ENCODE measurements at places on chromosomes 12 and 14.

DNA sequence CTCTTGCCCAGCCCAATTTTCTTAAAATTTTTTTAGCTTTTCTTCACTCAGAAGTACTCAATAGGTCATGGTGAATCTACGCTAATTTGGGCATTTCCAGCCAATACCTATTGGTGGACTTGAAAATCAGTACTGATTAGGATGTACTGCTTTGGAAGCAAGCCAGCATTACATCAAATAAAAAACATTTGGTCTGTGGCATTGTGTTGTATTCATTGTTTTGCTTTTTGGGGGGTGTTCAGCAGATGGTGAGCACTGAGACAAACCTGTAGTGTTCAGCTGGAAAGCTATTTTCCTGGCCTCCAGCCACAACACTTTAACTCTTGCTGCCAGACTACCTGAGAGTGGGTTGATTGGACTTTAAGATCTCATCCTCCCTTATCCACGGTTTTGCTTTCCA is 4.0 kb downstream of the MAPKAPK5 start:
- no peak for DNase-seq

DNA sequence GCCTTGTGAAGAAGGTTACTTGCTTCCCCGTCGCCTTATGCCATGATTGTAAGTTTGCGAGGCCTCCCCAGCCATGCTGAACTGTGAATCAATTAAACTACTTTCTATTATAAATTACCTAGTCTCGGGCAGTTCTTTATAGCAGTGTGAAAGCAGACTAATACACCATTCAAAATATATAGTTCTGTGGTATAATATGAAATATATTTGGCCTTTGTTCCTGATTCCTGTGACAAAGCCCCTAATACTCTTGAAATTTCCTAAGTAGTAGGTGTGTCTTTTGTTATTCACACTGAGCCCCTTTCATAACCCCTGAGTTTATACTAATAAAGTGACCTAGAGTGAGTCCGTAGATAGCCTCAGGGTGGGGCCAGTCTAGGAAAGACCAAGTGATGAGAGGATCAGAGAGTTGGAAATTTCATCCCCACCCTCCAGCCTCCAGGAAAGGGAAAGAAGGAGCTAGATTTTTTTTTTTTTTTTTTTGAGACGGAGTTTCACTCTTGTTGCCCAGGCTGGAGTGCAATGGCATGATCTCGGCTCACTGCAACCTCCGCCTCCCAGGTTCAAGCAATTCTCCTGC is 19.4 kb upstream of the STRN3 start:
- no peak for DNase-seq

DNA sequence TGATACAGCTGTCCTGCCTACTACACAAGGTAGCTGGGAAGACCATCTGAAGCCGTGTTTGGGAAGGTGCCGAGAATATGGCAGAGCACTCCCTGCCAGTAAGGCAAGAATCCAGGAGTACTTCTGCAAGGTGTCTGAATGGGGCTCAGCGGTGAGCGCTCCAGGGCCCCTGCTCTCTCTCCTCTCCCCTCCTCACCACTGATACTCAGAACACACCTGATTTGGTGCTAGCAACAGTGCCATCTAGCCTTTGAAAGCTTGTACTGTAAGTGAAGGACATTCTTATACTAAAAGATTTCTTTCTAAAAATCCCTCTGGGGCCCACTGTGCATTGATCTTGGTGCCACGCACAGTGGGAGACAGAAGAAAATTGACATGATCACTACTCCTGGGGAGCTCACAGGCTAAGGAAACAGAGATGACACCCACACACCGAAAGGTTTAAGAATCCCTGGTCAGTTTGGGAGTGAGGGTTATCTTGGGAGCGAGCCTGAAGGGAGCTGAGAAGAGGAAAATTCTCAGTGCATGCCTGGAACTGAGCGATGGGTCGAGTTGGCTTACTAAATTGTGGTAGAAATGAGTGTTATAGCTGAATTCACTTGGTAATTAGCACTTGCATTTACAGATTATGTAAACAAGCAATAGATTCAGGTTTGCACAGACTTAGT is 216.9 kb downstream of the NTF3 start:
- peak; percentile 87 for DNase-seq

DNA sequence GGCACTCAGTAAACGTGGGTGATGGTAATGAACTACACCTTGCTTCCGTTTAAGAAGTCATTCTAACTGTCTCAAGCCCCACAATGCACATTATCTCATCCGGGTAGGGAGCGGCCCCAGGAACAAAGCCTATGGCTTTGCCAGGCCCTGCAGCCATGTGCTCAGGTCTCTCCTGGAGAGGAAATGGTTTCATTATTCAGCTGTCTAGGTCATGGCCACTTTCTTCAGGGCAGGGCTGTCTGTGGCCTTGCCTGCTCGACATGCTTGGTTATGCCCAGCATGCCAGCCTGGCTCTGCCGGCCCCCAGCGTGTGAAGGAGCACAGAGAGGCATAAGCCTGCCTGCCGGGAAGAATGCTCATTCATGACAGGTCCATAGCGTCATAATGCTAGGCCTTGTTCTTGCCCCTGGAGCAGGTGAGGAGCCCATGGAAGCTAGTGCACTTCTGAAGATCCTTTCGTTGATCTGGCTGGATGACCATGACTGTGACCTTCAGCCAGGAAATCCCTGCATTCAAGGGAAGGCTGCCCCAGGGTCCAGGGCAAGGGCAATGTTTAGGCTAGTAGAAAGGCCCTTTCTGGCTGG is 26.3 kb upstream of the FOS start:
- DNase-seq: no peak

- no peak for DNase-seq
Observed at GRCh38 chr12:72716221-72716620, 444.1 kb downstream of the TRHDE start.

- no peak for DNase-seq
Observed at GRCh38 chr12:124543590-124544310, 23.7 kb downstream of the NCOR2 start.

GRCh38 chr14:21199611-21200560 is 44.0 kb upstream of the OR5AU1 start:
- DNase-seq: no peak

DNA sequence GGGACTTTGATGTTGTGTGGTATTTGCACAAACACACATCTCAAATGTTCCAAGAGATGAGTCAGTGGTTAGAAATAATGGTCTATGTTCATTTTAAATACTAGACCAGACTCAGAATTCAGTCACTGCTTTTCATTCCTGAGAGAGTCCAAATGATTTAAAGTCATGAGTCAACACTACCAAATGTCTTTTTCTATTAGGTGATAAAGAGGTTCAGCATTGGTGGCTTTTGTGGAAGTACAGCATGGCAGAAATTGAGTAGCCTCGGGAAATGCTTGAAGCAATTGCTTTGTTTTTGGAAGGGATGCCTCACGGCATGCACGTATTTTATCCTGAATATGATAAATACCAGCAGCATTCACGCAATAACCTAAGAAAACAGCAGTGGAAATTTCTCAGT is 115.7 kb downstream of the DIO2 start:
- DNase-seq: no peak

DNA sequence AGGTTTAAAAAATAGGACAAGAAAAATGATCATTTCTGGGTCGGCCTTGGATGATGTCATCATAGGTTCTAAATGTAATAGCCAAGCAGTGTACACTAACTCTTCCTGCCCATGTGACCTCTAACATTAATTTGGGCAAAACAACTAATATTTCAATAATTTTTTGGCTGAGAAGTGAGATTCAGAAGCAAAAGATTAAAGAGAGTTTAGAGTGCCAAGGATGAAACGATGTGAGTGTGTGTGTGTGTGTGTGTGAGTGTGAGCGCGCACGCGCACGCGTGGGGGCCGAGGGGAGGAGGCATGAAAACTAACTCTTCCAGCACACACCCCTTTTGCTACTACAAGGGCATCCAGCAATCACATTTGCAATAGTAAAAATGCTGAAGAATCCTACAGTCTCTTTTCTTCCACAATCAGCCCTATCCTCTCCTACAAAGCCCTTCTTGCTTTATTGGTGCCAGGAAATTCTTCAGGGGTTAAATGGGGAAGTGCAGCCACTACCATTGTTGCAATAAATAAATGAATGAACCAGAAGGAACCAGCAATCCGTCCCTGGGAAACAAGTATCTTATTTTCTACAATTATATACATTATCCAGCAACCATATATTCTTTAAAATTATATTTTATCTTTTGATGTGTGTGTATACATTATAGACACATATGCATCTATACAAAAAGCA is 52.9 kb downstream of the PEBP1 start:
- DNase-seq: no peak
